ENCODE measurements at places on chromosomes 4 and X.

DNA sequence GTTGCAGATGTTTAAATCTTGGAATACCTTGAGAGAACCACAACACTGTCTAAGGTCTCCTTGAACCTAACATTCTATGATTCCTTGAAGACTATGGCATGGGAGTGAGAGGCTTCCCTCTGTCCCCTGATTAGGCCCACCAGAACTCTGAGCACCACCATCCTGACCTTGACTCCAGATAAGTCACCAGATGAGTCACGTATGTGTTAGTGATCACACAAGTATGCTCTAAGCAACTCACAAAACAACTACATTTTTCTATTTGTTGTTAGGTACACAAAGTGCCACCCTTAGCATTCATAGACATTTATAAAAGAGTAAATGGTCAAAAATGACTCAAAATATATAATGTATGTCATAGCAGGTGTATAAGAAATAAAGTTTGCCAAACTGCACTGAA, 252.9 kb upstream of the CXXC4 start:
- no peak for DNase-seq

- no peak for DNase-seq
Measured at GRCh38 chr4:85774489-85774888, 299.5 kb downstream of the ARHGAP24 start.

GRCh38 chr4:95929448-95930064, 89.7 kb downstream of the PDHA2 start:
- DNase-seq, result no peak

GRCh38 chr4:88526221-88526815, 2.7 kb upstream of the PYURF start:
- peak; percentile 45 for DNase-seq

- DNase-seq, result no peak
Measured at GRCh38 chr4:137892134-137892533, 350.0 kb downstream of the SLC7A11 start.

GRCh38 chr4:81457921-81458520, 13.7 kb downstream of the RASGEF1B start:
- DNase-seq, result no peak

DNA sequence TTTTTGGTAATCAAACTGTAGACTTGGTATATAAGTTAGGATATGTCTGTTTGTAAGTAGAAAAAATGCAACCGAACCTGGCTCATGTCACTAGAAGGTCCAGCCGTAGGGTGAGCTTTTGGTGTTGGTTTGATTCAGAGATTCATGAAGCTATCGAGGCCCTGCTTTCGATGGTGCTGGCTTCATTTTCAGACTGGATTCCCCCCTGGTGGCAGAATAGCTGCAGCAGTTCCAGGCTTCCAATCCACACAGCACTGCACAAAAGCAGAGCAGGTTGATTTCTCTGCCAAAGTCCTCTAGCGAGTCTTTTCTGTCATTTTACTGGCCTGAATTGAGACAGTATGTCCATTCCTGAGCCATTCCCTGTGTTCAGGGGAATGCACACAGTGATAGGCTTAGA, 33.1 kb downstream of the PDK3 start:
- DNase-seq, result peak; percentile 51

- no peak for DNase-seq
Measured at GRCh38 chr4:165855191-165855590, 17.8 kb upstream of the TLL1 start.

GRCh38 chr4:57094832-57095223, 15.4 kb downstream of the IGFBP7 start:
- no peak for DNase-seq

DNA sequence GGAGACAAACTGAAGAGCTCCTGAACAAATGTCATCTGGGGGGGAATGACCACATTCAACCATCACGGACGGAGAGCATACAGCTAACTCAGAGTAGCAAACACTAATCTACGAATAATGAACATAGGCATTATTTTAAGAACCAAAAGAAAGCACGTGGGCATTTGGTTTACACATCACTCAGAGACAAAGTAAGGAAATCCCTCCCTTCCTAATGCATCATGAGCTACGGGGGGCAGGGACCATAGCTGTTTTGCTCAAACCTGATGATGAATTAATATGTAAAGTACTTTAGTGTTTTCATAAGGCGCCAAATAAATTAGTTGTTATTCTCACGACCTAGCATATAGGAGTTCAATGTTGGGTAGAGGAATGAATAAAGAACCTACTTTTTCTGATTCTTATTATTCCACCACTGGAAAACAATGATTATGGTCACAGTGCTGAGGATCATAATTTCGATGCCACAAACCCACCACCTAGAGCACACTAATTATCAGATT, 11.7 kb upstream of the TMEM156 start:
- DNase-seq, result peak; percentile 43

GRCh38 chrX:46561824-46562657, 11.5 kb upstream of the CHST7 start:
- no peak for DNase-seq

- no peak for DNase-seq
Measured at GRCh38 chrX:45667666-45668065, 467.0 kb upstream of the DIPK2B start.

DNA sequence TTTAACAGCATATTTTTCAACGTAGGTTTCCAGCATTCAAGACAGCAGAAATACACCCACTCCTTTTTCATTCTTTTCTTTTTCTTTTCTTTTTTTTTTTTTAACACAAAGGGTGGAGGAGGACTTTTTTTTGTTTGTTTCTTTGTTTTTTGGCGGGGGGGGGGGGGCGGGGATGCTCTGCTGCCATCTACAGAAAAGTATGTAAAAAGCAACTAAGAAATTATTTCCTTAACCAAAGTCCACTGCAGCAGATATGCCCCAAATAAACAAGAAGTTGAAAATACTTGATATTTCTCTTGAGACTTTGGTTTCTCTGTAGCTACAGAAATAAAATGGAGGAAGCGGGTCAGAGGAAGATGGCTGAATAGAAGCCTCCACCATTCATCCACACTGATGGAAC, 63.2 kb upstream of the PBDC1 start:
- no peak for DNase-seq

GRCh38 chr4:77052352-77052751, 23.4 kb downstream of the CCNI start:
- peak; percentile 65 for DNase-seq

GRCh38 chrX:104935581-104935980, 284.9 kb downstream of the TEX13A start:
- no peak for DNase-seq

GRCh38 chrX:154487518-154488290, 1.3 kb upstream of the UBL4A start:
- no peak for DNase-seq
